Colonic mucosa (tissue), 4 donors: ENCODE measurements at places on chromosomes 11 and 22.
A peak's percentile ranks its signal among the peaks of the same experiment; 100 is the strongest.

GRCh38 chr11:78330361-78330760 is 87.3 kb downstream of the GAB2 start:
- no peak for DNase-seq

DNA sequence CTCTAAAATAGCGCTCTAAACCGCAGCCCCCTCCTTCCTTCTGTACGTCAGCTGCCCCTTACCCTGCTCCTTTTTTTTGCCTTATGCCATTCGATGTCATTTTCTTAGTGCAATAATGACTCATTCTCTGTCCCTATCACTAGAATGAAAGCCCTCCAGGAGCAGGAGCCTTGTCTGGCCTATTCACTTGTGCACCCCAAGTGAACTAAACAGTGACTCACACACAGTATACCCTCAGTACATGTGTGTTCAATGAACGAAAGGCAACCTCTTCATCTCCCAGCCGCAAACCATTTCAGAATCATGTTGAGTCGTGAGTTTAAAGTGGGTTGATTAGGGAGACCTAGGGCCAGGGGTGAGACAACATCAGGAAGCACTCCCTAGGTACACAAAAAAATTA is 50.7 kb upstream of the SPATA19 start:
- no peak for DNase-seq

DNA sequence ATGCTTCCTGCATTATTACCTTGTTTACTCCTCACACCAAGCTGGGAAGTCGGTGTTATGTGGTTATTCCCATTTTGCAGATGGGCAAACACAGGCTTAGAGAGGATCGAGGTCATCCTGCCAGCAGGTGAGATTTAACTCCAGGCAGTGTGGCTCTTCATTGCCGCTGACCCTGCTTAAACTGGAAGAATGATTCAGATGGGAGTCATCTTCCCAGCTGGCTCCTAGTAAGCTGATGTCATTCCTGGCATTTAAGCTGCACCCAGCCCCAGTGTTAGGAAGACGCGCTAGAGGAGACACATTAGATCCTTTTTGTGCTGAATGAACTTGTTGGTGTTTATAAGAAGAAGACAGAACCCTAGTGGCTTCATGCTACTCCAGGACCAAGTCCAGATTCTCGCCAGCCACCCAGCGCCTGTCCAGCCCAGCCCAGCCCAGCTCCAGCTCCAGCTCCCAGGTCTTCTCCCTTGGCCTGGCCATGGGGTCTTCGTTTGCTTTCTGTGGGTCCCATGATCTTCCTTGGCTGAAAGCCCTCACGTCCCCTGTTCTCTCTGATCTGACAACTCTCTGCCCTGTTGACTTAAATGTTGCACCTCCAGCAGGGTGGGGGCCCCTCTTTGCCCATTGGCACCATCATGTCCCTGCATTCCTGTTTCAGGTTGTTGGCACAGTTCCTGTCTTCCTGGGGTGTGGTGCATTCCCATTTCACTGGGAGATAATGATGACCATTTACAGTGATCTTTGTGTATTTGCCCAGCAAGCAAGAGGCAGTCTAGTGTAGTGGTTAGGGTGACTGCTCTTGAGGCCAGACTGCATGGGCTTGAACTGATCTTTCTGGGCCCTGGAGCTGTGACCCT is 13.6 kb downstream of the PARVB start:
- no peak for DNase-seq

DNA sequence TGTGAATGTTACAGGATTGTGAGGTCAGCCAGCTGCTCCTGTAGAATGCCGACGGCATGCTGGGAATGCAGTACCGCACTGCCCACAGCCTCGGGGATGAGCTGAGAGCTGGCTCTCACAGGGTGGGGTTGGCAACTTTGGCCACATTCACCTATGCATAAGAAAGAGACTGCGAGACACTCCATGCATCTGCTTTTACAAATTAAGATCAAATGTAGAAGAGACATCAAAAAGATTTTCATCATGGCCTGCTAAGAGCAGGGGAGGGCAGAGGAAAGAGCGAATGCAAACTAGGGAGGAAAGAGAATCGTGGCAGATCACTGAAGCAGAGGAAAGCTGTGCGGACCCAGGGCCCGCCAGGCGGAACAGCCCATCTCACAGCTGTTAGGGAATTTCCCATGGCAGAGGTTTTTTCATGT is 49.8 kb upstream of the SPATA19 start:
- DNase-seq, result no peak

- no peak for DNase-seq
These were observed 909.8 kb downstream of the METTL15 start for GRCh38 chr11:29017941-29018340.

- DNase-seq, result peak; percentile 12
These were observed 1072.4 kb downstream of the BRD1 start for GRCh38 chr22:48755059-48755949.

- DNase-seq, result peak; percentile 42
These were observed 71.7 kb downstream of the RAB38 start for GRCh38 chr11:88103337-88104206.

- no peak for DNase-seq
These were observed 7.6 kb downstream of the KCTD17 start for GRCh38 chr22:37058917-37059701.

GRCh38 chr11:84430661-84431060 is 1144.5 kb upstream of the CCDC90B start:
- no peak for DNase-seq

DNA sequence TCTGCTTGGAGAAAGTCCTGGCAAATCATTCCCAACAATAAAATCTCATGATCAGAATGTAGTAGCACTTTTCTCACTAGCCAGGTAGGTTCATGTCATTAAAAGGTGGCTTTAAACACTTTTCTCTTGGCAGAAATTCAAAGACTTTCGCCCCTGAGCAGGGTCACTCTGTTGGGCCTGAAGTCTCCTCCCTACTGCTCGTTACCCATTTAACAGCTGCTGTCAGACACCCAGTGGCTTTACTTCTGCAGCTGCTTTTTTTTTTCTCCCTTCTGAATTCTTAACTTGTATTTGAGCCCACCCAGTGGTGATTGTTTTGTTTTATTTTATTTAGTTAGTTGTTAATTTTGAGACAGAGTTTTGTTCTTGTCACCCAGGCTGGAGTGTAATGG is 25.0 kb downstream of the ARHGAP8 start:
- DNase-seq, result no peak

DNA sequence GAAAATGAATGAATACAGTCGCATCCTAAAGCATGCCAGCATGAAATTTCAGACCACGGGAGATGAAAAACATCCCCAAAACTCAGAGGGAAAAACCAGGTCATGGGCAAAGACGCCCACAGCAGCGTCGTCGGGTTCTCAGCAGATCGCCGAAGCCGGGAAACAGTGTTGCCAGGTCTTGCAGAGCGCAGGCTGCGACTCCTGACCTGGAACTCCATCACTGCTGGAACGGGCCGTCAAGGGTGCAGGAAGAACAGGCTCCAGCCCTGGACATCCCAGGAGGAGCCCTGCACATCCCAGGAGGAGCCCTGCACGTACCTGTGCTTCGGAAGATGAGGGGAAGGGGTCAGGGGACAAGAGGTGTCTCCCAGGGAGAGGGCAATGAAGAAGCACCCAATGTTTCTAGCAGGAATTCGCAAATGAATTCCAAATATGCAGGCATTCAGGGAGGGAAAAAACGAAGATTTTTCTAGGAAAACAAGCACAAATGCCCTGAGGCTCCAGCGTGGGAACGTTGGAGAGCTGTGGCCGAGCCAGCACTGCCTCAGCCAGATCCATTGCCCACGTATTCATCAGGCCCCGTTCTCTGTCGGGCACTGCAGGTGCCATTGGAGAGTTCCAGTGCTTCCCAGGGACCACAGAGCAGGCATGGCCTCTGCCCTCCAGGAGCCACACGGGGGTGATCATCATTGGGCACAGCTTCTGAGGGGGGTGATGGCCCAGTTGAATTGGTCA is 1110.4 kb downstream of the BRD1 start:
- DNase-seq, result no peak

GRCh38 chr22:17057959-17058814 is 26.6 kb upstream of the IL17RA start:
- DNase-seq, result peak; percentile 61

DNA sequence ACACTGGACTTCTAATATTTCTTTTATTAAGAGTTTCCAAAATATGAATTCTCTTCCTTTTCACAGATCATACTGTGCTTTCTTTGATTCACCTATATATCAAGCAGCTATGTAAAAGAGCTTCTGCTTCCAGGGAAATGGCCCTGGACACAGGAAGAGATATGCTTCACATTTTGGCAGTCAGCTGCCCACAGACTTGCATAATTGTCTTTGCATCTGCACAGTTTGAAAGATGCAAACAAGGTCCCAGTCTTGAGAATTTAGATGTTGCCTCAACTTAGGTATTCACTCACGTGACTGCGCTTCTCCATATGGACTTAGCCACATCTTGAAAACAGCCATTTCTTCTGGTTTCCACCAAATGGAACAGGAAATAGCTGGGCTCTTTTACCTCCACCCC is 92.3 kb upstream of the POU2AF2 start:
- no peak for DNase-seq

- no peak for DNase-seq
These were observed 25.8 kb upstream of the NUCB2 start for GRCh38 chr11:17250561-17251350.

DNA sequence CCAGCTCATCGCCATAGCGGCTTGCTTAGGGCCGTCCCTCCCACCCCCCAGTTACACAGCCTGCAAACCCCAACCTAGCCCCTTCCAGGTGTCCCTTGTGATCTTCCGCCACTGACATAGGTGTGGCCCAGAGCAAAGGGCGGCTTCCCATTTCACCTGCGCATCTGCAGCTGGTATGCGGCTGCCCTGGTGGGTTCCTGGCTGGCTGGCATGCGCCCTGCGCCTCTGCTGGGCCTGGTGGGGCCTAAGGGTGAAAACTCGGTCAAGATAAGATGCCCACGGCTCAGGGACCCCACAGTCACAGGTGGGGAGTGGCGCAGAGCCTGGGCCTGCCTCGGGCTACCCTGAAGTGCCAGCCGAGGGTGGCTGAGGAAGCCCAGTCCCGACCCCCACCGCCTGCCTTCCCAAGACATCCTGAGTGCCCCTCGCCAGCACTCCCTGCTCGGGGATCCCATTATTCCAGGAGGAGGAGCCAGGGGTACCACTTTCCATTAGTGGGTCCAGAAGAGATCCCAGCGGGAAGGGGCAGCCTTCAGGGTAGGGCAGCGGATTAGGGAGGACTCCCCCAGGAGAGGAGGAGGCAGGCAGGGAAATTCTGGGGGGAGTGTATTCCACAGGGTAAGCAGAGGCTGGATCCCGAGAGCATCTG is 36.9 kb upstream of the KCNQ1OT1 start:
- peak; percentile 60 for DNase-seq

GRCh38 chr11:66112601-66113499 is 42.8 kb downstream of the PACS1 start:
- no peak for DNase-seq

DNA sequence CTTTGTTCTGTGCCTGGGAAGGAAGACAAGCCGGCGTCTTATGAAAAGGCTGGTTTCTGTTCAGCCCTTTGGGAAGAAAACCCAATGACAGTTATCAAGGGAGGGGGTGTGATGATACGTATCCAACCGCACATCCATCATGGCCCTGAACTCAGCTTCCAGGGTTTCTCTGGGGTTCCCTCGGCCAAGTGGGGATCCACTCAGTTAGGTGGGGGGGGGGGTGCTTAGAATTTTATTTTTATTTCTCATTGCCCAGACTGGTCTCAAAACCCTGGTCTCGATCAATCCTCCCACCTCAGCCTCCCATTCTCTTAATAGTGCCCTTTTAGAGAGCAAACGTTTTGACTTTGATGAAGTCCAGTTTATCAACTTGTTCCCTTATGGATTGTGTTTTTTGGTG is 25.7 kb downstream of the KCNQ1 start:
- no peak for DNase-seq

DNA sequence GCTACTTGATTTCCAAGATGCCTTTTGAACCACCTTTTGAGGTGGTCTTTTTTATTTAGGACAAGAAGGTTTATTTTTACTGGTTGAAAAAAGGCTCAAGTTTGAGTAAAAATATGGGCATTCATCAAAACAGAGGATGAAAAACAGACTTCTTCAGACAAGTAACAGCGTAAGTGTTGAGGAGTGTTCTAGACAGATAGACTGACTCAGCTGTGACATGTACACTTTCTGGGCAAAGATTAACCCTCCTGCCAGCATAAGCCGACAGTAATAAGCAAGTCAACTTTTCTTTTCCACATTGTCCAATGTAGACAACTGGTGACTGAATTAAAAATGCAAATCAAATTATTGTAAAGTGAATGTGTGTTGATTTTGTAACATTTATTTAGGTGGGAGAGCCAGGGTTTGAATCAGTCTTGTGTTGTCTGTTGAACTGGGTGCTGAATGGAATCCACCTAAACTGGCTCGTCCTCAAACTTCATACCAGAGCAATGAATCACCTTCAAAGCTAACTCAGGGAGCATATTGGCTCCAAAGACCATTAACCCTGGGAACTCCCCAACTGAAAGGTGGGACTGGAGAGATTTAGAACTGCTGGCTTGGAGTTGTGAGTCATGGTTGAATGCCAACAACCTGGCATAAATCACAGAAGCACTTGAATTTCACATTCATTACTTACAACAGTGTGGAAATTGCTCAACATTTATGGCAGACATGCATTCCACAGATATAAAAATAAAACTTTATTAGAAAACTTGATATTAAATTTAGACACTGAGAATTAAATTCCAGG is 377.0 kb downstream of the ETS1 start:
- DNase-seq, result peak; percentile 53

DNA sequence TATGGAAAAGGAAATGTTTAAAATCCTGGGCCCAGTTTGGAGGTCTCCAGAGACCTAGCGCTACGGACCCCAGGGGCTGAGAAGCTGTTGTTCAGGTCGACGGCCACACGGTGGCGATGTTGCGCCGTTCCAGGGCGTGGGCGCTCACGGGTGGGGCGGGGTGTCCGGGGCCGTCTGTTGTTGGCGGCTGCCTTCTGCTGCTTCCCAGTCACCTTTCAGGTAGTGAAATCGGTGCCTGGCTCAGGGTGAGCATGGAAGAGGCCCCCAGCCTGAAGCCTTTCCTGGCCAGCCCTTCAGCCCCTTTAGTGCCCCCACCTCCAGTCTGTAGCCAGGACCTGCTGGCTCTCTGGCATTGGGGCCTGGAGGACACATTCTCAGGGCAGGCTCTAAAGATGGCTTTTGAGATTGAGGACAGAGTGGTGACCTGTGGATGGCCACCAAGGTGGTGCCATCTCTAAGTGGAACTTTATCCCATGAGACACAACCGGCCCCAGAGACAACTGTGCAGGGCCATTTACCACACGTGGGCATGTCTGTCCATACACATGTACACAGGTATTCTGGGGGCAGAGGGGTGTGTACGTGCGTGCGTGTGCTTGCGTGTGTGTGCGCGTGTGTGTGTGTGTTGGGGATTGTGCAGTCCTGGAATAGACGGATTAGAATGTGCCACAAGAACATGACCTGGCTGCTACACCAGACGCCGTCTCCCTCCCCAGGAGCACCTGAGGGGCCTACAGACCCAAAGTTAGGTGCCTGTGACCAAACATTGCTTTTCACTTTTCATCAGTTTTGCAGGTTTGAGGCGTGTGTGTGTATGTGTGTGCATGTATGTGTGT is 53.8 kb downstream of the ST14 start:
- peak; percentile 75 for DNase-seq

- DNase-seq, result no peak
These were observed 1398.9 kb downstream of the BRD1 start for GRCh38 chr22:48428631-48429371.
